ENCODE measurements at places on chromosomes 12 and 14.

DNA sequence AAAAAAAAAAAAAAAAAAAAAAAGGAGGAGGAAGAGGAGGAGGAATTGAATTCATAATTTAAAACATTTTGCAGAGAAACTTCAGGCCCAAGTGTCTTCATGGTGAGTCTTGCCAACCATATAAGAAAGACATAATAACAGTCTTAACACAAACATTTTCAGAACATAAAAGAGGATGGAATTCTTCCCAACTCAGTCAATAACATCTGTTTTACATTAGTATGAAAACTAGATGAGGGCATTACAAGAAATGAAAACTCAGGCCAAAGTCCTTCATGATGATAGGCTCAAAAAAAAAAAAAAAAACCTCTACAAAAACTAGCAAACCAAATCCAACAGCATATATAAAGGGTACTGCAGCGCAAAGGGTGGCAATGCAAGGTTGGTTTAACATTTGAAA, 151.6 kb downstream of the FOXA1 start:
- DNase-seq = no peak

- no peak for DNase-seq
These were observed 41.2 kb downstream of the TMEM116 start for GRCh38 chr12:111971800-111972199.

DNA sequence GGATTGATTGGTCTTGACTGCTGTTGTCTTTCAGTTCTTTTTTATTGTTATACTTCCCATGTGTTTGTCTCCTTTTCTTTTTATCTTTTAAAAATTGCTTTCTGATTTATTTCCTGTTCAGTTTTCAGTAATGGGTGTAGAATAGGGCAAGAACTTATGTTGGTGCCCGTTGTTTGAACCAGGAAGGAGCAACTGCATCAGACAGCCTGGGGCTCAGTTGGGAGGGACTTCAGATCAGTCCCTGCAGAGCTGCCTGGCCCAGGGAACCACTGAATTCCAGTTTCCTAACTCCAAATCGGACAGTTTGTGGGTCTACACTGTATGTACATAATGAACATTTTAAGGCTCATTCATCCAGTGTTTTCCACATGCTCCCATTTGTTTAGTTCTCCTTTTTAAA, 64.9 kb downstream of the FBXO34 start:
- DNase-seq = no peak

- DNase-seq = no peak
These were observed 50.9 kb upstream of the PPFIA2 start for GRCh38 chr12:81809829-81810595.
